Right ventricle myocardium superior (tissue), 1 donor: ENCODE measurements at places on chromosomes 3 and 15.
A peak's percentile ranks its signal among the peaks of the same experiment; 100 is the strongest.

DNA sequence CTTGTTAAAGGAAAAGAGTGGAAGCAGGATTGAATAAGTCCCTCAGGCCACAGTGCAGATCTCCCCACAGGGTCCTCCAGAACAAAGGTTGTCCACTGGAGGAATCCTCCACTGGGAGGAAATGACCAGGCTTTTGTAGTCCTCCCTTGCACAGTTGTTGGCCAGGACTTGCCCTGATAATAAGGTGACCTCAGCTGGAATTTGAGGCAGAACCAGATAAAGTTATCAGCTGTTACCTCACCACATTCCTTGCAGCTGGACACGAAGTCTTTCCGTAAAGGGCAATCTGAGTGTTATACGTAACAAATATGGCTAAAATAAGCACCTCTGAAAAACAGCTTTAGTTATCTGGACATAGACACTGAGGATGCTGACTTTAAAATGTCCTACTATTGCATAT, 83.5 kb upstream of the NAALADL2 start:
- no peak for DNase-seq

DNA sequence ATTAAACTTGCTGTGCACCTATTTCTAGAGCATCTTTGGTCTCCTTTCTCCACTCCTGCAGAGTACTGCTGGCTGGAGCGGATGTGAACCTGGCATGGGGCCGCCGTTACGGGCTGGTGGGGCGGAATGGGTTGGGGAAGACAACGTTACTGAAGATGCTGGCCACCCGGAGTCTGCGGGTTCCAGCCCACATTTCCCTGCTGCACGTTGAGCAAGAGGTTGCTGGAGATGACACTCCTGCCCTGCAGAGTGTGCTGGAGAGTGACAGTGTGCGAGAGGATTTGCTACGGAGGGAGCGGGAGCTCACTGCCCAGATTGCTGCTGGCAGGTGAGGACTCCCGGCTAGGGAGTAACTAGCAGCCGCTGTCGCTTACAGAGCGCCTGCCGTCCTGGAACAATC, 2.1 kb downstream of the ABCF3 start:
- no peak for DNase-seq

GRCh38 chr3:185330238-185330637, 32.7 kb upstream of the MAP3K13 start:
- no peak for DNase-seq

DNA sequence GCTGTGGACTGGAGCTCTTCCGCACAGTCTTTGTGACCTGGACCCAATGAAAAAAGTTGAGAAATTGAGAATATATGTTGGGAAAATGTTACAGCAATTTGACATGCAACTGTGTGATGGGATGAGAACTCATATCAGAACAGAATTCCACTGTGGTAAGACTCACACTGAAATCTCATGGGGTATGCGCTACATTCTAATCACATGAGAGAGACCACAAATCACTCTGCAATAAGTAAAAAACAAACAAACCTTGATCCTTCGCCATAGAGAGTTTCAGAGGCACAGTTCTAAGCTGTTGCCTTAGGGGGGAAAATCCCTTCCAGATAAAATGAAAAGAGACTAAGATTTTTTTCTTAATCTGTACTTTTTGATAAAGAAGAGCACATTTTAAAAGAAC, 37.3 kb downstream of the LMCD1 start:
- DNase-seq: no peak

DNA sequence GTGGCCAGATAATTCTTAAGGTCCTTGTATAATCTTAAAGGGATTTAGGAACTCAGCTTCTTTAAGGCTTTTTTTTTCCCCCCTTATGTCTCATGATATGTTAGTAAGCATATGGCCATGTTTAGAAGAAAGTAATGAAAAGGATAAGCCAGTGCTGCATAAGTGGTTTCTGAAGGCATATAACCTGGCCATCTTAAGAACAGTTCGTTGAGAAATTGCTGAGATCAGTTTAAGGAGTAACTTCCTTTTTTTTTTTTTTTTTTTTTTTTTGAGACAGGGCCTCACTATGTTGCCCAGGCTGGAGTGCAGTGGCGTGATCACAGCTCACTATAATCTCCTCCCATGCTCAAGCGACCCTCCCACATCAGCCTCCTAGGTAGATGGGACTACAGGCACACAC, 51.7 kb downstream of the UBE2E2 start:
- no peak for DNase-seq

DNA sequence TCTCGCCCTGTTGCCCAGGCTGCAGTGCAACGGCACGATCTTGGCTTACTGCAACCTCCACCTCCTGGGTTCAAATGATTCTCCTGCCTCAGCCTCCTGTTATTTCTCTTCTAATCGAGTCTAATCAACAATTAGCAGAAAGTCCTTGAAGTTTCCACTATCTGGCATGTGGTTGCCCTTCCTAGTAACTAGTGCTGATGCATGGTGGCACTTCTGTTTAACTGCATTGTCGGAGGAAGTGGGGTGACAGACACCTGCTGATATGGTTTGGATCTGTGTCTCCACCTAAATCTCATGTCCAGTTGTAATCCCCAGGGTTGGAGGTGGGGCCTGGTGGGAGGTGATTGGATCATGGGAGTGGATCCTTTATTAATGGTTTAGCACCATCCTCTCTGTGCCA, 9.2 kb downstream of the CRTAP start:
- DNase-seq: no peak

DNA sequence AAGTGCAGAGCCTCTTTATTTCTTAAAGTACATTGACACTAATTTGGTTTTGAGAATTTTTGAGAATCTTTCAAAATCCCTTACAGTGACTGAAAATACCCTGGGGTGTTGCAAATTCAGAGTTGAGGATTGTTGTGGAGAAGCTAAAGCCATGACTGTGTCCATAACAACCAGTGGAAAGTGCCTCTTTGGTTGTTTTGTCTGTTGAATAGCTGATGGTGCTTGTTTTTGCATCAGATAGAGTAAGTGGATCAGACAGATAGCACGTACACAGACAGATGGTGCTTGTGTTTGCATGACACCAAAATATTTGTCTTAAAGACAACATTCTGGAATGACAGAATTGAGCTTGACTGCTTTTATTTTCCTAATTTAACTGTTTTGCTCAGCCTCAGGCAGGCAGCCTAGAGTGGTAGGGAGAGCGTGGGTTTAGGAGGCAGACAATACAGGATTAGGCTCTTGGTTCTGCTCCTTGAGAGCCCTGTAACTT, 265.0 kb downstream of the IL20RB start:
- no peak for DNase-seq

DNA sequence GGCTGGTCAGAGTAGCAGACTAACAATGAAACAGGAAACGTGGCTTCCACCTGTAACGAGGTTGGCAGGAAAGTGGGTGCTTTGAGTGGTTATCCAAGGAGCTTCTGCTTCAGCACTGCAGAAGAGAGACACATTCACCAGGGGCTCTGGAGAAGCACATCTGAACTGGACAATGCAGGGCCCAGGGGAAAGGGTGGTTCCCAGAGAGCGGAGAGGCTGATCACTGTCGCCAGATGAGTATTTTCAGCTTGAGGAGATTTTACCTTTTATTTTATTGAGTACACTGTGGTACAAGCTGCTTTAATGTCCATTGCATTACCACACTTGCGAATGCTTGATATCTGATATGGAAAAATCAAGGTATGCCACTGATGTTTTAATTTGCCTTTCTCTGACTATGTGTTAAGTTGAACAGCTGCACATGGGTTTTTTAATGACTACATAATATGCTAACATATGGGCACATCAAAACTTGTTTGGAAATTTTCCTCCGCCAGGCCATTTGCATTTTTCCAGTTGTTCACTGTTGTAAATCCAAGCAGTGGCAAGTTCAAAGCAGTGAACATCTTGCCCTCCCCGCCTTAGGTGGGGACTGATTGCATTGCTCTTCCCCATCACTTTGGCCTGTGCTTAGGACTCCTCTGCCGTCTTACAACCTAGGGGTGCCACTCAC, 52.1 kb downstream of the LRTM1 start:
- no peak for DNase-seq

DNA sequence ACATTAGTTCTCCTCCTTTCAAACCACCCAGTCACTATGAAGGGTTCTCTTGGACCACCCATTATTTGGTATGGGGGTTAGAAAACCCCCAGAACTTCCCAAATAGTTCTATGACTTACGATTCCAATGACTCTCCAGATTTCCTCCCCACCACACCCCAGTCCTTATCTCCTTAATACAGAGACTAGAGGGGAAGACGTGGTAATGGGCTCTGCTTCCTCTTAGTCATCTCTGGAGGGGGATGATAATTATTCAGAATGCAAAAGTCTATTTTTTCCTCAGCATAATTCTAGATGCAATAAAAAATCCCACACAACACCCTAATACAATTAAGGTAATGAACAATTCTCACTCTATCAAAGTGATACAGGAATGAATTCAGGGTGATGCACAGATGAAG, 48.9 kb upstream of the CFAP161 start:
- DNase-seq: no peak

DNA sequence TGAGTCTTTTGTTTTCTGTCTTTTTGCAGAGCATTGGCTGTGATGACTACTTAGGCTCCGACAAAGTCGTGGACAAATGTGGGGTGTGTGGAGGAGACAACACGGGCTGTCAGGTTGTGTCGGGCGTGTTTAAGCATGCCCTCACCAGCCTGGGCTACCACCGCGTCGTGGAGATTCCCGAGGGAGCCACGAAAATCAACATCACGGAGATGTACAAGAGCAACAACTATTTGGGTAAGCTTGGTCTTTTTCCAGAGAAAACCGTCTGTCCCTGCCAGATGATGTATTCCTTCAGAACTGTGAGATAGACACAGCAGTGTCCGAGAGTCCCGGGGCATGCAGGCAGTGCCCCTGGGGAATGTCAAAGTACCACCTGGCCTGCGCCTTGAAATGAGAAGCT, 149.9 kb upstream of the NR2E3 start:
- DNase-seq: no peak

- no peak for DNase-seq
These were observed 36.4 kb downstream of the FAM3D start for GRCh38 chr3:58630076-58630709.

DNA sequence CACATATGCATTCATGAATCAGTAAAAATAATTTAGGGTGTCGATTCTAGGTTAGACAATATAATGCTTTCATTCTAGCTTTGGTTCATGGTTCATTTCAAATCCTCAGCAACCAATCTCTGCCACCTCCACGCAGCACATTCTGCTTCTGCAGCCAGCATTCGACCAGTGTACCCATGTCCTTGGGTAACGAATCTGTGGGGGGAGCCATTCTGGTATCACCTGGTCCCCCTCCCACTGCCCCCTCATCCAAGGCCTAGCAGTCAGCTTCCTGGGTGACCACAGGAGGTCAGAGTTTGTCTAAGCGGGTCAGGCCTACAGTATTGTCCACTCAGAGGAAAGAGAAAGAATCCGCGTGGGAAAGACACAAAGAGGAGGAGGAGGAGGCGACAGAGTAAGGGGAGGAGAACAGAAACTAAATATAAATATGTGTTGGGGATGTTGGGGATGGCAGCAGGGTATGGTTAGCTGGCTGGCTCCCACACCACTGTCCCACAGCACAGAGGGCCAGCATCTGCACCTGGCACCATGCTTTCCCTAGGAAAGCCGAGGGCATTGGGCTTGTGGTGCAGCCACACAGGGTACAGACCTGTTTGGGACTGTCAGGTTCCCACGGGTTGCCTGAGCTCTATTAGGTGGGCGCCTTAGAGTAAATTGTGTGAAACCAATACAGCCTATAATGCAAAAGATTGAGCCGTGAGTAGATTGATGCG, 12.1 kb downstream of the PAK6 start:
- DNase-seq: peak; percentile 16

DNA sequence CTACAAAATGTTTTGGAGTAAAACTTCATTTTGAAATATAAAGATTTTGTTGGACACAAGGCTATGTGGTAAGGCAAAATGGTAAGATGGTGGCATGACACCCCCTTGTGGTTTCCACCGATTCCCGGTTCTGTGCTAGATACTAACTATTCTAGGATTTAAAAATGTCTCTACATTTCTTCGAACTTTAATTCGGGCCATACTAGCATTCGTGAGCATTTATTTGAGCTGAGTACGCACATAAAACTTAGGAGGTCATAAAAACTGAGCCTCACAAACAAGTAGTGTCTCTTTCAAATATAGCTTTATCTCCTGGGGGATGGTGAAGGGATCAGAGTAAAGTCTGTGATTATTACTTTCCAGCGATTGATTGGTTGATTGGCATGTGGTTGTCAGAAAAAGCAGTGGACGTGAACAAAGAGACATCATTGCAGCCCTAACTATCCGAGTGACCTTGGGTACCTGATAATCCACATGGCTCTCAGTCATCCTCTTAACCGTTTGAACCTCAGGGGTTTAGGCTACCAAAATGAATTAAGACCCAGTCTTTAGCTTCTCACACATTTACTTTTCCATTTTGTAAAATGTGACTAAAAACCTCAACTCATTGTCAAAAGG, 1.1 kb upstream of the ZNF639 start:
- no peak for DNase-seq

DNA sequence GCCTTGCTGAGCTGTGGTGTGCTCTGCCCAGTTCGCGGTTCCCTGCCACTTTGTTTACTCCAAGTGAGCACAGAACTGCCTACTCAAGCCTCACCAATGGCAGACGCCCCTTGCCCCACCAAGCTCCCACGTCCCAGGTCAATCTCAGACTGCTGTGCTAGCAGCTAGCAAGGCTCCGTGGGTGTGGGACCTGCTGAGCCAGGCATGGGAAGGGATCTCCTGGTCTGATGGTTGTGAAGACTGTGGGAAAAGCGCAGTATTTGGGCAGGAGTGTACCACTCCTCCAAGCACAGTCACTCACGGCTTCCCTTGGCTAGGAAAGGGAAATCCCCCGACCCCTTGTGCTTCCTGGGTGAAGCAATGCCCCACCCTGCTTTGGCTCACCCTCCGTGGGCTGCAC, 45.0 kb downstream of the SLC12A6 start:
- no peak for DNase-seq

DNA sequence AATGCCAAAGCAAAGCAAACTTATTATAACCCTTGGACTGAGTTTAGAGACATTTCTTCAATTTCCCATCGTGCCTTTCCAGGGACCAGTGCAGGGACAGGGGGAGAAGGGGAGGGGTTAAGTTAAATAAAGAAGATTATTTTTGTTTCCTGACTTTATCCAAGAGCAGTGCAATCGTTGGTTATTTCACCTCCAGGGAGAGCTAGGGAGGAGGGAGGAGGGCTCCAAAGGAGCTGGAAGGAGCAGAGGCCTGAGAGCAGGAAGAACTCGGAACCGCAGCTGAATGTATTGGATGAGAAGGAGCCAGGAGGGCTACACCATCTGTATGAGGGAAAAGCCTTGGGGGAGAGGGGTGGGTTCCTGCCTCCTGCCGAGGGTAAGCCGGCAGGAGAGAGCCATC, 20.7 kb downstream of the HAPLN3 start:
- no peak for DNase-seq

DNA sequence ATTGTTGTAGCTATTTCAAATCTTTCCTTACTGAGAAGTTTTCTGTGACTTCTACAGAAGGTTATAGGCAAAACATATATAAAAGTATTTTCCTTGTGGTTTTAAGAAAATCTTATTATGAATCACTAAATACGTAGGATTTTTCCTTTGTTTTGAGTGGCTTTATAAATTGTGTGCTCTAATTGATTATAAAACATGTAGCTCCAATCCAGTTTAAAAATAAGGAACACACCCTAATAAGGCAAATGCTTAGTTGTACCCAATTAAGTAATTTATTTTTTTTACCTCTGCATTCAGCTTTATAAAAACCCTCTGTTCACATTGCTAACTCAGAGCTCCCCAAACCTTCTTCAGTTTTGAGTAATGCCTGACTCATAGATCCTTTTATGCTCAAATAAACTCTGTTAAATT, 408.0 kb downstream of the NAALADL2 start:
- DNase-seq: no peak

GRCh38 chr3:29280404-29281093, at the start of gene RBMS3:
Gene RBMS3, plus strand, starts transcription at chr3:29281071.
- peak; percentile 91 for DNase-seq

GRCh38 chr3:124787476-124788195, 57.4 kb downstream of the UMPS start:
- DNase-seq: no peak

GRCh38 chr15:89143503-89144162, 55.4 kb downstream of the ABHD2 start:
- no peak for DNase-seq
